T-helper 17 cell (primary cell): ENCODE measurements at places on chromosomes 13 and 19.

GRCh38 chr19:3625996-3626472, 556 bp downstream of the CACTIN start:
- no peaks in the 10 kb centered on the region for H3K36me3 ChIP-seq
- H3K27ac ChIP-seq, result peak overlapping the region; percentile 88
- H3K4me3 ChIP-seq, result peak overlapping the region; percentile 99
- peaks cover 21% of the 10 kb centered on the region for H3K4me1 ChIP-seq

DNA sequence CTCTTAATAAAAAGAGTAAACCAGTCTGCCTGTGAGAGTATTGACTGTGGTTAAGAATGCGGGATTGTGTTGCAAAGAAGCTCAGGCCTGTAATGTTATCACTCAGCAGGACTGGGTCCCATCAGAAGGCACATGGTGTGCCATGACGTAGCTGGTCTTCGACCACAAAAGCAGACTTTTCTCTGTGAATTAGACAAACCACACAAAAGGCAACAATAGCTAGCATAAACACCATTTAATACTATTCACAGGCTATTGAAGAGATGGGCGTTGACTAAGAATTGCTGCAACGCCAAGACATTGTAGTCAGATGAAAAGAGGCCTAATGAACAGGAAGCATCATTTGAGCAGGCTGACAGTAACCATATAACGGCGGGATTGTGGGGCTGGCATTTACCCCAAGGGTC, 235.6 kb upstream of the SOX21 start:
- H3K4me1 ChIP-seq, result no peaks in the 10 kb centered on the region
- no peak for DNase-seq
- no peaks in the 10 kb centered on the region for H3K36me3 ChIP-seq
- H3K27me3 ChIP-seq, result peaks cover 38% of the 10 kb centered on the region
- H3K27ac ChIP-seq, result no peak overlapping the region
- no peak overlapping the region for H3K4me3 ChIP-seq

DNA sequence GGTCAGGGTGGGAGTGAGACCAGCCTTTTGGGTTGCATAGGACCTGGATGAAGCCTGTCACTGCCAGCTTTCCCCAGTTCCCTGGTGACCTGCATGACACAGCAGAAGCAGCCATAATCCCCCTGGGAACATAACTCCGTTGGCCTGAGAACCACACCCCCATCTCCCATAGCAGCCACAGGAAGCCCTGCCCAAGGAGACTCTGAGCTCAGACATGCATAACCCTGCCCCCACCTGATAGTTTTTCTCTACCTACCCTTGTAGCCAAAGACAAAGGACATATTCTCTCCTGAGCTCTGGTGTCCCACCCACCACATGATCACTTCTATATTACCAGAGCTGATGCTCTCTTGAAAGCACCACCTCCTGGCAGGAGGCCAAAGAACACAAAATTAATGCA, 413.5 kb upstream of the HTR2A start:
- H3K27me3 ChIP-seq, result no peaks in the 10 kb centered on the region
- no peaks in the 10 kb centered on the region for H3K36me3 ChIP-seq
- H3K27ac ChIP-seq, result no peak overlapping the region
- H3K4me1 ChIP-seq, result no peaks in the 10 kb centered on the region
- H3K4me3 ChIP-seq, result no peak overlapping the region
- DNase-seq, result no peak

GRCh38 chr13:109144693-109145437, 515.5 kb downstream of the MYO16 start:
- no peak overlapping the region for H3K4me3 ChIP-seq
- peaks cover 50% of the 10 kb centered on the region for H3K27me3 ChIP-seq
- no peak overlapping the region for H3K27ac ChIP-seq

- H3K4me1 ChIP-seq, result no peaks in the 10 kb centered on the region
- H3K27ac ChIP-seq, result no peak overlapping the region
- no peaks in the 10 kb centered on the region for H3K36me3 ChIP-seq
- H3K27me3 ChIP-seq, result no peaks in the 10 kb centered on the region
- H3K4me3 ChIP-seq, result no peak overlapping the region
- no peak for DNase-seq
Measured at GRCh38 chr13:82766732-82767321, 1115.4 kb downstream of the SLITRK1 start.

GRCh38 chr13:67146523-67147130, 83.5 kb downstream of the PCDH9 start:
- H3K27ac ChIP-seq, result no peak overlapping the region
- H3K36me3 ChIP-seq, result no peaks in the 10 kb centered on the region
- no peak for DNase-seq
- H3K4me3 ChIP-seq, result no peak overlapping the region

GRCh38 chr13:108674771-108675170, 45.4 kb downstream of the MYO16 start:
- no peak overlapping the region for H3K4me3 ChIP-seq
- H3K4me1 ChIP-seq, result peaks cover 2% of the 10 kb centered on the region
- no peaks in the 10 kb centered on the region for H3K36me3 ChIP-seq
- no peak overlapping the region for H3K27ac ChIP-seq
- peaks cover 20% of the 10 kb centered on the region for H3K27me3 ChIP-seq
- DNase-seq, result no peak

GRCh38 chr13:86397635-86398034, 598.4 kb upstream of the SLITRK6 start:
- no peaks in the 10 kb centered on the region for H3K4me1 ChIP-seq
- no peaks in the 10 kb centered on the region for H3K27me3 ChIP-seq
- no peak overlapping the region for H3K4me3 ChIP-seq
- DNase-seq, result no peak

DNA sequence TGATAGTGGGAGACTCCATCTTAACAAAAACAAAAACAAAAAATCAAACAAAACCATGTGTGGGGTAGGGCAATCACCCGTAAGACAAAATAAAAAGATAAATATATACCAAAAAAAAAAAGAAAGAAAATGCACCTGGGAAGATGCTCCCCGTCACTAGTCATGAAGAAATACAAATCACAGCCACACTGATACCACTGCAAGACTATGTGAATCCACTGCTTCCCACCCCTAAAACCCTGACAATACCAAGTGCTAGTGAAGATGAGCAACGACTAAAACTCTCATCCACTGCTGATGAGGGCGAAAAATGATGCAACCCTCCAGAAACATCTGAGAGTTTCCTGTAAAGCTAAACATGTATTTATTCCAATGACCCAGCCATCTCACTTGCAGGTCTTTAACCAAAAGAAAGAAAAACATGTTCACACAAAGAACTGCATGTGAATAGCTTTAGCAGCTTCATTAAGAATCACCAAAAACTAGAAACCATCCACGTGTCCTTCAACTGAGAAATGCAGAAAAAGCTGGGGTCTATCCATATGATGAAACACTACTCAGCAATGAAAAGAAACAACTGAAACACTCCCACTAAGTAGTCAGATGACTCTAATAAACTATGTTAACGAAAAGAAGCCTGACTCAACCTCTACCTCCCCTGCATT, 31.7 kb downstream of the BRD4 start:
- no peaks in the 10 kb centered on the region for H3K27me3 ChIP-seq
- peaks cover 74% of the 10 kb centered on the region for H3K4me1 ChIP-seq
- peak overlapping the region; percentile 72 for H3K4me3 ChIP-seq
- no peak for DNase-seq
- H3K27ac ChIP-seq, result peak overlapping the region; percentile 90

- H3K27me3 ChIP-seq, result peaks cover 33% of the 10 kb centered on the region
- peaks cover 6% of the 10 kb centered on the region for H3K4me1 ChIP-seq
- peaks cover 5% of the 10 kb centered on the region for H3K36me3 ChIP-seq
Measured at GRCh38 chr13:71864094-71864985, 2.7 kb downstream of the DACH1 start.

- H3K4me1 ChIP-seq, result no peaks in the 10 kb centered on the region
- no peaks in the 10 kb centered on the region for H3K36me3 ChIP-seq
- DNase-seq, result no peak
Measured at GRCh38 chr13:57264965-57265364, 98.0 kb downstream of the PRR20E start.

- no peak overlapping the region for H3K4me3 ChIP-seq
- H3K27ac ChIP-seq, result no peak overlapping the region
- no peaks in the 10 kb centered on the region for H3K4me1 ChIP-seq
- H3K27me3 ChIP-seq, result peaks cover 12% of the 10 kb centered on the region
Measured at GRCh38 chr19:28864577-28865042, 348.3 kb downstream of the UQCRFS1 start.

DNA sequence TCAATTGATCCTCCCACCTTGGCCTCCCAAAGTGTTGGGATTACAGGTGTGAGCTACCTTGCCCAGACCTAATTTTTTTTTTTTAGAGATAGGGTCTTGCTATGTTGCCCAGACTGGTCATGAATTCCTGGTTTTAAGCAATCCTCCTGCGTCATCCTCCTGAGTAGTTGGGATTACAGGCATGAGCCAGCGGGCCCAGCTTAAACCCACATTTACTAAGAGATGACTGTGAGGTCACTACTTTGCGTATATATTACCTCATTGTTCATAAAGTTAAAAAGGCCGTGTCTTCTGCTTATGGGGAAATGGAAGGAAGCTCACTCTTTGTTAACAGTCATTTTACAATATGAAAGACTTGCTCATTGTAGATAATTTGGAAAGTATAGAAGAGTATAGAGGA, 39.6 kb upstream of the C1QTNF9 start:
- H3K4me3 ChIP-seq, result peak overlapping the region; percentile 74
- H3K27ac ChIP-seq, result peak overlapping the region; percentile 92
- DNase-seq, result no peak
- H3K4me1 ChIP-seq, result peaks cover 72% of the 10 kb centered on the region
- no peaks in the 10 kb centered on the region for H3K27me3 ChIP-seq

DNA sequence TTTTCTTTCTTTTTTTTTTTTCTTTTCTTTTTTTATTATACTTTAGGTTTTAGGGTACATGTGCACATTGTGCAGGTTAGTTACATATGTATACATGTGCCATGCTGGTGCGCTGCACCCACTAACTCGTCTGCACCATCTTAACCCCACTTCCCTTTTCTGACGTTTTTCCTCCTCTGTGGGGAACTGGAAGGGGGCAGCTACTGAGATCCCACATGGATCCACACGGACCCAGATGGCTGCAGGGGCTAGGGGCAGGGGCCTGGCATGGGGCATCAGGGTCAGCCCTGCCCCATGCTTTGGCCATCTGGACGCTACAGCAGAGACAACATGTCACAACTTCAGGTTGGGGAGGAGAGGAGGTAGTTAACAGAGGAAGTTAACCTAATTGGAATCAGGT, 54.3 kb downstream of the RUBCNL start:
- H3K4me3 ChIP-seq, result no peak overlapping the region
- peaks cover 8% of the 10 kb centered on the region for H3K4me1 ChIP-seq
- H3K27ac ChIP-seq, result no peak overlapping the region
- peaks cover 4% of the 10 kb centered on the region for H3K36me3 ChIP-seq
- no peak for DNase-seq
- H3K27me3 ChIP-seq, result peaks cover 48% of the 10 kb centered on the region

GRCh38 chr19:38683393-38684077, 36.1 kb downstream of the ACTN4 start:
- H3K27ac ChIP-seq, result peak overlapping the region; percentile 93
- peaks cover 70% of the 10 kb centered on the region for H3K4me1 ChIP-seq
- no peaks in the 10 kb centered on the region for H3K36me3 ChIP-seq
- peak; percentile 29 for DNase-seq

DNA sequence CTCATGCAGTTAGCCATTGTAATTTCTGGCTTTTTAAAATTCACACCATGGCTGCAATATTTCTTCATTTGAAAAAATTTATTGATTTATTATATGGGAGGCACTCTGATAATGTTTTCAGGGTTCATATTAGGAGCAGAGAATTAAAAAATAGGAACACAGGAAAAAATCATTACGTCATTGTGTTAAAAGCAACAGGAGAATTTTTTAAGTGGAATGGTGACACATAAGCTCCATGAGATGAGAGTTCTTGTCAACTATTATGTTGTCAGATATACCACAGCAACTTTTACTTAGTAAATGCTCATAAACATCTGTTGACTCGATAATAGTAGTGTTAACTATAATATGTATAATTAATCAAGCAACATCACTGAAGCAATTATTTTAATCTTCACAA, 400.1 kb downstream of the TDRD3 start:
- H3K27ac ChIP-seq, result no peak overlapping the region
- H3K36me3 ChIP-seq, result no peaks in the 10 kb centered on the region
- no peaks in the 10 kb centered on the region for H3K27me3 ChIP-seq
- DNase-seq, result no peak
- no peak overlapping the region for H3K4me3 ChIP-seq

GRCh38 chr13:46492946-46493345, 60.0 kb upstream of the LRCH1 start:
- DNase-seq, result no peak
- no peak overlapping the region for H3K4me3 ChIP-seq
- peaks cover 19% of the 10 kb centered on the region for H3K27me3 ChIP-seq
- H3K27ac ChIP-seq, result no peak overlapping the region
- H3K36me3 ChIP-seq, result peaks cover 2% of the 10 kb centered on the region

DNA sequence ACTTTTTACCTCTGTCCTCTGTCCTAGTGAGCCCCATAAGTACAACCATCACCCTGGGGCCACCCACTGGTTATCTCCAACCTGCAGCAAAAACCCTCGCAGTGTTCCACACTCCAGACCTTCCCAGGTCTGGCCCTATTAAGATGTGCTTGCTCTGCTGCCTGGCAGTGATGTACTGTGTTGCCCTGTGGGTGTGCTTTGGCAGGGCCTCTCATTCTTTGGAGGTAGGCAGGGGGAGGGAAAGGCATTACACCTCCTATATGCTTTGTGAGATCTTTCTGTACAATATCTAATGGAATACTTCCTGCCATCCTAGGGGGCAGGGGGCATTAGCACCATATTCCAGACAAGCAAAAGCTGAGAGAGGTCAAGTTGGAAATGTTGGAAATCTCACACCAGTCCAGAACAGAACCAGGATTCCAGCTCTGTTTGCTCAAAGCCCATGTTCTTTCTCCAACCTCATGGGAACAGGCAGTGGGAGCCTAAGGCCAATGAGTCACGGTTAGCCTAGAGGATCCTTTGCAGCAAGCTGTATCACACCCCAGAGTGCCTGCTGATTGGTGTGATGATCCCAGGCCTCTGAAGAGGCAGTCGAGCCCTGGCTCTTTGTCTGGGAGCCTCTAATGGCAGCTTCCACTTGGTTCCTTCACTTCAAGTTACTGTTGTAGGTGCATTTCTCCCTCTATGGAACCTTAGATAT, 59.7 kb upstream of the UBL3 start:
- H3K36me3 ChIP-seq, result peaks cover 5% of the 10 kb centered on the region
- H3K27me3 ChIP-seq, result peaks cover 19% of the 10 kb centered on the region
- H3K27ac ChIP-seq, result no peak overlapping the region
- no peak for DNase-seq
- no peak overlapping the region for H3K4me3 ChIP-seq
